ENCODE measurements at places on chromosomes 3 and 15.
A peak's percentile ranks its signal among the peaks of the same experiment; 100 is the strongest.

GRCh38 chr15:74109713-74110112 lies 20.7 kb upstream of the ISLR2 start:
- DNase-seq: no peak

DNA sequence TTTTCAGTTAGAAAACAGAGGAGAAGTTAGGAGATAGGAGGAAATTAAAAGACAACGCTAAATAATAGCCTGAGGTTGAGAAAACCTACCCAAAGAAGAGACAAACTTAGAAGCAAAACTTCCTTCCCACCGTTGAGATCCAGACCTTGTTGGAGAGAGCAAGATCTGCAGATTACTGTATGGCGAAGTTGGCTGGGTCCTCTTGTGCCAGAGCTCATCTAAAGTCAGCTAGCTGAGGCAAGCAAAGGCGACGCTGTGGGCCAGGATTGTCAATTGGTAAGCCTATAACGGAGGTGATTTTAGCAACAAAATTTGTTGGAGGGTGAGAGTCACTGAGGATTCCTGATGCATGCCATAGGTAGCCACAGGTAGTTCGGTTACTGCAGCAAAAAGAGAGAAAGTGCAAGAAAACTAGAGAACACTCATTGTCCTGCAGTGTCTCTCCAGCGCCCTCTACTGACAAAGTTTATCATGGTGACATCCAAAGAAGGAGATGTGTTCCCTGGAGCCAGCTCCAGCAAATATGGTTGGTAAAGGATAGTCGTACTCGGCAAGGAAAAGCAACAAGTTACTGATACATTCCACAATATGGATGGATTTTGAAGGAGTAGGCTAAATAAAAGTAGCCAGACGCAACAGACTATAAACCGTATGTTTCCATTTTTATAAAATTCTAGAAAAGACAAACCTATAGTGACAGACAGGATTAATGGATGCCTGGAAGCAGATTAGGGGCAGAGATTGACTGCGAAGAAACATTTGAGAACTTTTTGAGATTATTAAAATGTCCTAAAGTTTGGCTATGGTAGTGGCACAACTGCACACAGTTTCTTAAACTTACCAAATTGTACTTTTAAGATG lies 9.8 kb upstream of the OR5K4 start:
- no peak for DNase-seq

DNA sequence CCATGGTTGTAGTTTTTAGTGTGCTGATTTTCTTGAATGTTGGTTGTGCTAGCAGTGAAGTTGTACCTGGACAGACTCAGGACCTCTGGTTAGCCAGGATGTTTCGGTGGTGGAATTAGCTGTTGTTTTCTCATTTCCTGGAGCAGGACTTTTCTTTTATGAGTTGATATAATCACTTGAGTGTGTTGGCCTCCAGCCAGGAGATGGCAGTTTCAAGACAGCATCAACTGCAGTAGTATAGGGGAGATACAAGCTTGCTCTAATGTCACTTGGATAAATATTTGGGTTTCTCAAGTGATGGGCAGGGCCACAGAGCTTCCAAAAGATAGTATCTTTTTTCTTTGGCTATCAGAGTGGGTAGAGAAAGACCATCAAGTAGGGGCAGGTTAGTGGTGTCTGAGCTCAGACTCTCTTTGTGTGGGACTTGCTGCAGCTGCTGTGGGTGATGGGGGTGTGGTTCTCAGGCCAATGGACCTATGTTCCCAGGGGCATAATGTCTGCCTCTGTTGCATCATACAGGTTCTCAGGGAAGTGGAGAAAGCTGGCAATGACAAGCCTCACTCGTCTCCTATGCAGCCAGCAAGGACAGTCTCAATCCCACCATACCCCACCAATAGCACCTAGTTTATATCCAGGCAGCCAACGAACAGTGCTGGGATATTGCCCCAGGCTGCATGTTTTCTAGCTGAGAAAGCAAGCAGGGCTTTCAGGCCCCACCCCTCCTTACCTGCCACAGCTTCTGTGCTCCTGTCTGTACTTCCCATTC lies 14.6 kb upstream of the OR5K2 start:
- DNase-seq: no peak

GRCh38 chr15:47505712-47506328 lies 211.5 kb upstream of the SEMA6D start:
- no peak for DNase-seq

GRCh38 chr3:16253601-16254000 lies 11.1 kb downstream of the DPH3 start:
- DNase-seq: no peak

DNA sequence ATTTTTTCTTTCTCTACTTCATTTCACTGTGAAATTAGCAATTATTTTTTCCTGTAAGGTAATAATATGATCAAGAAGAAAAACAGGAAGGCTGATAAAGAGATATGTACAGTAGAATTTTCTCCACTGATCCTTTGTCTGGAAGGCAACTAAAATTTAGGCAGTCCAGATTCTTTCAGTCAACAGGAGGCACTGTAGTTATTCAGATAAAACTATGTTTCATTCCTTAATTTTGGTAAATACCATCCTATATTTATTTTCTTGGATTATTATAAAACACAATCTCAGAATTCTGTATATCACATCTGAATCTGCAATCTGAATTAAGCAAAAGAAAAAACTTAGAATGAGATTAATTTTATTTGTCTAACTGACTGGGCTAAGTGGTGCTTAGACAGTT lies 343.2 kb downstream of the LSAMP start:
- DNase-seq: no peak

DNA sequence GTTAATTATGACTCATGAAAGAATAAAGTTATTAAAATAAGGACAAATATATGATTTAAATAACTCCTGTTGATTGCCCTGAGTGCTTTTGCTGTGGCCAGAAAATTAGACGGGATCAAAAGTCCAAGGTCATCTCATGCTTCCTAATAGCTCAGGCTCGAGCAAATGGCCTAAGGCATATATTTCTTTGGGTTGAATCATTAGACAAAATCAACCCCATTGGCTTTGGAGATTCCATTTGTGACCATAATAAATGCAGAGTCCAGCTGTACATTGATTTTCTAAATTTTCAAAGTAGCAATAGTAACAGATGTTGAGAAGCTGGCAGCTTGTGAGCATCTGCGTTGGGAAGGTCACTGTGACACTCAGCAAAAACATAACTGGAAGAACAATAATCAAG lies 464.5 kb upstream of the TGFBR2 start:
- DNase-seq: no peak

DNA sequence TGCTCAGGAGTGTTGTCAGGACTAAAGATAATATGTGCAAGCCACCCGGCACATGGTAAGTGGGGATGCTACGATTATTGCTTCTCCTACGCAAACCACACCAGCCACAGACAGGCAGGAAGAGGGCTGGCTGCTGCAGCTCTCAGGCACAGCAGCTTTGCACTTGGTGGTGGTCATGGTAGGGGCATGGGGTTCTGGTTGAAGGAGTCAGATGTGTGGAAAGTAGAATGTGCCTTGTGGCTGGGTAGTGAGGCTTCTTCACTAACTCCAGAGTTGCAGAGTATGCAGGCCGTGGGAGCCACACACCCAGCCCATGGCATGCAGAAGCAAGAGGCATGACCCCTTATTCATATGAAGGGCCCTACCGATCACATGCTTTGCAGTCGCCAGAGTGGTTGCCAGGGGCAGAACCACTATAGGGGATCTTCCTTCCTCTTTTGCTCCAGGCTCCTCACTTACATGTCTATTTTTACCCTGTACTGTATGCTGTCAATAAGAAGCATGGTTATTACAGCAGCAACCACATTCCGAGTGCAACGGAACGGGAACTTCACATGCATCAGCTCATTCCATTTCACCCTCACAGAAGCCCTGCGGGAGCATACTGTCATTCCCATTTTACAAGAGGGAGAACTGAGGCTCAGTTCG lies 59.2 kb upstream of the HERC1 start:
- peak; percentile 24 for DNase-seq

DNA sequence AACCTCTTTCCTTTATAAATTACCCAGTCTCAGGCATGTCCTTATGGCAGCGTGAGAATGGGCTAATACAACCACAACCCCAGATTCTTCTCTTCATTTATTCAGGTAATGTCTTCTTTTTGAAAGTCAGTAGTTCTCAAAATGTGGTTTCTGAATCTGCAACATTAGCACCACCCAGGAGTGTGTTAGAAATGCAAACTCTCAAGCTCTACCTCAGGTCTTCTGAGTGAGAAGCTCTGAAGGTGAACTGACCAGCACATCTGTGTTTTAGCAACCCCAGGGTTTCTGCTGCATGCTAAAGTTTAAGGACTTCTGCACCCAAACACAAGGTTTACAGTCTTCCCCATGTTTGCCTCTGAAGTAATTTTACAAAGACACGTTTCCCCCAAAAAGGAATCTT lies 22.3 kb upstream of the TRIM59 start:
- no peak for DNase-seq

GRCh38 chr3:46908986-46909534 lies 31.5 kb downstream of the PTH1R start:
- DNase-seq: no peak

Measured in T-helper 17 cell (primary cell).